IPS DF 6.9 (cell line): ENCODE measurements at places on chromosomes 3 and 15.

- no peak for DNase-seq
Observed at GRCh38 chr3:195563317-195563716, 20.2 kb upstream of the PPP1R2 start.

- no peak for DNase-seq
Observed at GRCh38 chr3:32502946-32503286, 264 bp upstream of the CMTM6 start.

DNA sequence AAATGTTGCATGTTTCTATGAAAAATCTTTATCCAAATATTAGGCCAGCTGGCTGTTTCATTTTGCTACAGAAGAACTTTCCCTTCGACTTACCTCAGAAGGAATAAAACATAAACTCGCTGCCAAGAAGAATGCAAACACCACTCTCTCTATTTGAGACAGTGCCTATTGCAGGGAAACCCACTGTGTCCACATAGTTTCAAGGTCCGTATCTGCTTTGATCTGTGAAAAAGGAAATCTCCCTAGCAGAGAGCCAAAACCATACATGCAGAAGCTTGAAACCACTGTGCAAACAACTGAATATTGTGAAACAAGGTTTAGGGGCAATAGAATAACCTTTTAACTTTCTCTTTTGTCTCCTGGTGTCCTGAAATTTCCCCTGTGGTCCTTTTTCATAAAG lies 35.0 kb upstream of the CAPN7 start:
- no peak for DNase-seq

- DNase-seq, result no peak
Observed at GRCh38 chr15:43492266-43492665, 690 bp downstream of the TP53BP1 start.

- no peak for DNase-seq
Observed at GRCh38 chr3:72970942-72971341, 25.7 kb upstream of the PPP4R2 start.

DNA sequence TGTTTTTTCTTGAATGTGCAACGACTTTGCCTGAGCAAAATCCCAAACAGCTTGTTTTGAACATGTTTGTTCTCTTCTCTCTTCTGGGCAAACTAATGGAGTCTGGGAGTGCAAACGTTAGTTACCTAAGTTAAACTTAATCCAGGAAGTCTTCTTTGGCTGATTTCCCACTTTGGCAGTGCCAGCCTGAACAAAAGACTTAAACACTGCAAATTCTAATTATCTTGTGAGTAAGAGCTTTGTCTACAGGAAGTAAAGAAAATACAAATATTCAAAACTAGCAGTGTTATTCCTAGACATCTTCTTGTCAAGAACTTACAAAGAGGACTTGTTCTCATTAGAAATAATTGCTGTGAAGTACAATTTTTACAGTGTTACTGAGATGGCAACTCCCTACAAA lies 16.7 kb upstream of the DENND6A start:
- DNase-seq, result no peak

DNA sequence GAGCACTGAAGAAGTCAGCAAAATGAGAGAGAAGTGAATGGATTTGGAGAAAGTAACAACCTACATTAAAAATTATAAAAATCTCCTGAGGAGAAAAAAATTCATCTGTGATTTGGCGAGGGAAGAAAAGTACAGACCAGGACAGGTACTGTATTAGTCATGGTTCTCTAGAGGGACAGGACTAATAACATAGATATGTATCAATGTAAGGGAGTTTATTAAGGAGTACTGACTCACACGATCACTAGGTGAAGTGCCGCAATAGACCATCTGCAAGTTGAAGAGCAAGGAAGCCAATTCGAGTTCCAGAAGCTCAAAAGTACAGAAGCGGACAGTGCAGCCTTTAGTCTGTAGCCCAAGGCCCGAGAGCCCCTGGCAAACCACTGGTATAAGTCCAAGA lies 1004.4 kb upstream of the ALCAM start:
- no peak for DNase-seq

DNA sequence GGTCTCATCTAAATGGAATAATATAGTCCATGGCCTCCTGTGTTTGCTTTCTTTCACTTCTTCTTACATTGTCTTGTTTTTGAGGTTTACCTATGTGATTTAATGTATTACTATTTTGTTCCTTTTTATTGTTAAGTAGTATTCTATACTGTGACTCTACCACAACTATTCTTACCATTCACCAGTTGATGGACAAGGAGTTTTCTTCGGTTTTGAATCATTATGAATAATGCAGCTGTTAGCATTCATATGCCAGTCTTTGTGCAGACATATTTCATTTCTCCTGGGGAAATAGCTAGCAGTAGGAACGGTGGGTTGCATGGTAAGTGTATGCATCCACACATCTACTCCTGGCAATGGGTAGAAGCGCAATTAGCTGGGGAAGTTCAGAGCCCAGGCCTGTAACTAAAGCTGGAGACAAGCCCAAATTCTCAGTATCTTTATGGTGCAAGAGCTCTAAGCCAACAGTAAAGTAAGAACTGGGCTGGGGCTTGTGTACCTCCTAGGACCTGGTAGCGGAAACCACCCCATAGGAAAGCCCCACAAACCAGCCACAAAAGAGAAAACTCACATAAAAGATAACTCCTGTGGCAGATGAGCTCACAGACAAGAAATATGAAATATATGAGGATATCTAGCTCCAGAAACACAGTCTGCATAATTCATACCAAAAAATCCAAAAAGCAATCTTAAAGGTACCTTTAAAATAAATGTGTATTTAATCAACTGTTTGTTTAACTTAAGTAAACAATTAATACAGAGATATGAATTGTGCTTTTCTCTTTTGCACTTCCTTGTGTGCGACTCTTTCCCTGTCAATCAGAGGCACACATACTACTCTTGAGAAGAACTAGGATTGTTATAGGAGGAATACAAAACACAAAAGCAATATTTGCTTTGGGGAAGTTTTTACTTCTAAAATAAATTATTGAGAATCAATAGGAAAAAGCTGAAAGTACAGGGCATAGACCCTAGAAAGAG lies 2.7 kb upstream of the CSTA start:
- no peak for DNase-seq

DNA sequence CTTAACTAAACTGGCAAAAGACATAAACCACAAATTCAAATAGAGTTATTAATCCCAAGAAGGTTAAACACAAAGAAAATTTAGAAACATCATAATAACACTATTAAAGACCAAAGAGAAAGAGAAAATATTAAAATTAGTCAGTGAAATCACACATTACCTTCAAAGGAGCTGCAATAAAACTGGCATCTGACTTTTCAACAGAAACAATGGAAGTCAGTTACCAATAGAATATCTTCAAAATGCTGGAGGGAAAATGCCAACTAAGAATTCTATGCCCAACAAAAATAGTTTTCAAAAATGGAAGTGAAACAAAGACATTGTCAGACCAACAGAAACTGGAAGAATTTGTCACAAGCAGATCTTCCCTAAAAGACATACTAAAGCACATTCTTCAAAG lies 68.7 kb upstream of the RNF7 start:
- DNase-seq, result no peak

GRCh38 chr3:120393243-120393642 lies 44.1 kb upstream of the LRRC58 start:
- DNase-seq, result no peak

- no peak for DNase-seq
Observed at GRCh38 chr3:58051196-58051595, 43.0 kb downstream of the FLNB start.

GRCh38 chr15:93249623-93250022 lies 160.6 kb upstream of the RGMA start:
- no peak for DNase-seq

DNA sequence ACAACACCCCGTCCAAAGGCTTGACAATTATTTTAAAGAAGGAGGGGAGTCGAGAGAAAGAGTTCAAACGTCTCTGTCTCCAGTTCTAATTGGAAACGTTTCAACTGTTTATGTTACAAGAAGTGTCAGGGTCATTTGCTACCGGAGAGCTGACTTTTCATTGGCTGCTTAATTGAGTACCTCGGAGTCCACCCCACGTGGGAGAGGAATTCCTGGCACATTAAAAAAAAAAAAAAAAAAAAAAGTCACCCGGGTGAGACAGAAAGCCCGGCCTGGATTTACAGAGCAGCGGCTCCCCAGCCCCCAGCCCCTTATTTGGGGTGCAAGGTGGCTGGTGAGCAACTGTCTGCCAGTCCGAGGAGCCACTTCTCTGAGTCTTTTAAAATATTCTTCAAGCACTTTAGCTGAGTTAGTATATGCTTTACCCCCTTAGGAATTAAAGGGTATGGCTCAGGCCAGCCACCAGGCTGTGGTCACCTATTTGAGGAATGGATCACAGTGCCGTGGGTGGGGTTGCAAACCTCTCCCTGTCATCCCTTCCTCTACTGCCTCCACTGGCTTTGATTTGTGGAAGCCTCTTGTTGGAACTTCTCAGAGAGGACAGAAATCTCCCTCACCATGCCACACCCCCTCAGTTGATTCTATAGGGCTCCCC lies 3.9 kb upstream of the TLE3 start:
- no peak for DNase-seq

DNA sequence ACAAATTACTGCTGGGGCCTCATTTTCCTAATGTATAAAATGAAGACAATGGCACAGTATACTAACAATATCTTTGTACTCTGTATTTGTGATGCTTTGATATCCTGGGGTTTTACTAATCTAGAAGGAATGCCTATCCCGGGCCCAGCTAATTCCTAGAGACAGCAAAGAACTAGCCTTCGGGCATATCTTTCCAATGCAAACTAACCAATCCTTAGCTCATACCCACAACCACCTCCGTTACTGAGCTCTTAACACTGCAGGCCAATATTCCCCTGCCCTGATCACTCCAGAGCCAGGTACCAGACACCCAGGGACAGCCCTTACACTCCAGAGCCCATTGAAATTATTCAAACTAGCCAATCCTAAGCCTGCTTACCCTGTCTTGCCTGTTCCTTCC lies 309.0 kb downstream of the ULK4 start:
- no peak for DNase-seq

DNA sequence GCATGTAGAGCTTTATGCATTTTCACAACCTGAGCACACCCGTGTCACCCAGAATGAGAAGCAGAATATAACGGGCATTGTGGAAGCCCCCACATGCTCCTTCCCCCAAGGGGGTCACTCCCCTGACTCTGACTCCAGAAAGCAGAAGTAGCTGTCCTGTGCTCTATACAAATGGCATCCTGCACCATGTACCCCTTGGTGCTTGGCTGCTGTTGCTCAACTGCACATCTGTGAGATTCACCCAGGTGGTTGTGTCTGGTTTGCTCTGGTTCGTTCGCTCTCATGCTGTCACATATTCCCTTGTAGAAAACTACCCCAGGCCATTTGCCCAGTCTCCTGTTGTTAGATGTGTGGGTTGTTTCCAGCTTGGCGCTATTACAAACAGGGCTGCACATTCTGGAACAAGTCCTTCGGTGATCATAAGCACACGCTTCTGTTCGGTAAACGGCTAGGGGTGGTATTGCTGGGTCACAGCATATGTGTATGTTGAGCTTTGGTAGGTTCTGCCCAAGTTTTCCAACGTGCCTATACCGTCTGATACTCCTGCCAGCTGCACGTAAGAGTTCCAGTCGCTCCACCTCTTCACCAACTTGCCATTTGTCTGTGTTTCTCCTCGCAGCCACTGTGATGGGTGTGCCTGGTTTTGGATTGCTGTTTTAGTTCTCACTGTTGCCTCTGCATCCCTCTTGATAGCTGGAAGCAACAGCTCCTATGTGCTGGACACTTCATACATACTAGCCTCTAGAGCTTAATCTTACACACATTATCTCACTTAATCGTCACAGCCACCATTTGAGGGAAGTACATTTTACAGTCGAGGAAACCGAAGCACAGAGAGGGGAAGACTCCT lies 65.4 kb upstream of the SLC6A6 start:
- no peak for DNase-seq

DNA sequence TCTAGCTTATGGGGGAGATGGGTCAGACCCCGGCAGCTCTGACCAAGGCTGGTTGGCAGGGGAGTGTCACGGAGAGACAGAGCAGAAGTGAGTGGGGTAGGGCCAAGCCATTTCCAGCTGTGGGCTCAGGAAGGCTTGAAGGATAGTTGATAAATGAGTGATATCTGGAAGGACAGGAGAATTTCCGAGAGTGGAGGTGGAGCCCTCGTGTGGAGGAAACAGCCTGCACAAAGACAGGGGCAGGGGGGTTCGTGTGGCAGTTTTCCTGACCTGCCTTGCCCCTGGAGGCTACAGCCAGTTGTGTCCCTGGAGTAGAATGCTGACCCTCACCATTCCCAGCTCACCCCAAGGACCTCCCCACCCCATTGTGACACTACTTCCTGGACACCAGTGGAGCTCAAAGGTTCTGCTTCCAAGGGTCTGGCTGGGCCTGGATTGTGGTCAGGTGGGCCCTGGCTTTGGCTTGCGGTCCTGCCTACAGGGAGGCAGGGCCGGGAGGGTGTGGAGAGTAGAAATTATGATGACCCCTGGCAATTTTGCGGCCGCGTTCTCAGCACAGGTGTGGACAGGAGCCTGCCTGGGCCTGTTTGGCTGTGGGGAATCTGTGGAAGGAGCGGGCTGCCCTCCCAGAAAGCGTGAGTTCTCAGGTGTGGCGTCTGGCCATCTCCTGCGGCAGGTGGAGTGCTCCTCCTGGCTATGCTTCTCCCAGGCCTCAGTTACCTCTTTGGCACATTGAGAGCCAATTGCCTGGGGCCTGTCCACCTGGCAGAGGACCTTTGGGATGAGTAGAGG lies at the start of gene SLC22A14:
Gene SLC22A14, plus strand, starts transcription at position 400 of the 792 bp plus-strand sequence. CDS start 23,733 bp downstream, outside the sequence.
- peak; percentile 13 for DNase-seq

GRCh38 chr3:139430493-139430892 lies 41.0 kb upstream of the COPB2 start:
- no peak for DNase-seq

DNA sequence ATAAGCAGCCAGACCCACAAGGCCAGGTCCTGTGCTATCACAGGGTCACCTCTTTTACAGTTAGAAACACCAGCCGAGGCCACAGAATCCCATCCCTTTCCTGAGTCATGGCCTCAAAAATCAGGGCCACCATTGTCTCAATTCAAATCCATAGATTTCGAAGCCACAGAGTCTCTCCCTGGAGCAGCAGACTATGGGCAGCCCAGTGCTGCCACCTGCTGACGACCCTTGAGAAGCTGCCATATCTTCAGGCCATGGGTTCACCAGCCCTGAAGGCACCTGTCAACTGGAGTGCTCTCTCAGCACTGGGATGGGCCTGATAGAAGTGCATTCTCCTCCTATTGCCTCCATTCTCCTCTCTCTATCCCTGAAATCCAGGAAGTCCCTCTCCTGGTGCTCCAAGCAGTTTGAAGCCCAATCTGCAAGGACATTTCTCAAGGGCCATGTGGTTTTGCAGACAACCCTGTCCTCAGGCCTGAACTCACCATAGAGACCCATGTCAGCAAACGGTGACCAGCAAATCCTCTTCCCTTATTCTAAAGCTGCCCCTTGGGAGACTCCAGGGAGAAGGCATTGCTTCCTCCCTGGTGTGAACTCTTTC lies 39.6 kb downstream of the TGM4 start:
- peak; percentile 57 for DNase-seq

GRCh38 chr15:33377204-33377603 lies 66.4 kb downstream of the RYR3 start:
- DNase-seq, result no peak

DNA sequence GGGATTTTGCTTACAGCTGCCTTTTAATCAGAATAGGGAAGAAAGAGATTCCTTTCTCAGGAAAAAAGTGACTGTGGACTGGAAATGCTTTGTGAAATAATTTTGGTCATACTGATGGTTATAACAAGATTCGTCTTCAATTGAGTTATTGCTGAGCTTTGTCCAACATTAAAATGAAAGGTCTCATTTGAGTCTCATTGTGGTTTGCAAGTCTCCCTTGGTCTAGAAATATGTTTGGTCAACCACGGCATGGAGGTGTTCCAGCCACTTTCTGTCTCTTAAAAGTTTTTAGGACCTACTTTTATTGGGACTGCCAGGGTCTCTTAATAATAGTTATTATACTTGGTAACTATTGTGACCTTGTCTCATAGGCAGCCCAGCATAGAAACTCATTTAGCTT lies 15.3 kb downstream of the FLNB start:
- no peak for DNase-seq
